ENCODE measurements at places on chromosomes 5 and 9.
A peak's percentile ranks its signal among the peaks of the same experiment; 100 is the strongest.

- DNase-seq = no peak
Observed at GRCh38 chr9:103037508-103038477, 42.7 kb downstream of the CYLC2 start.

DNA sequence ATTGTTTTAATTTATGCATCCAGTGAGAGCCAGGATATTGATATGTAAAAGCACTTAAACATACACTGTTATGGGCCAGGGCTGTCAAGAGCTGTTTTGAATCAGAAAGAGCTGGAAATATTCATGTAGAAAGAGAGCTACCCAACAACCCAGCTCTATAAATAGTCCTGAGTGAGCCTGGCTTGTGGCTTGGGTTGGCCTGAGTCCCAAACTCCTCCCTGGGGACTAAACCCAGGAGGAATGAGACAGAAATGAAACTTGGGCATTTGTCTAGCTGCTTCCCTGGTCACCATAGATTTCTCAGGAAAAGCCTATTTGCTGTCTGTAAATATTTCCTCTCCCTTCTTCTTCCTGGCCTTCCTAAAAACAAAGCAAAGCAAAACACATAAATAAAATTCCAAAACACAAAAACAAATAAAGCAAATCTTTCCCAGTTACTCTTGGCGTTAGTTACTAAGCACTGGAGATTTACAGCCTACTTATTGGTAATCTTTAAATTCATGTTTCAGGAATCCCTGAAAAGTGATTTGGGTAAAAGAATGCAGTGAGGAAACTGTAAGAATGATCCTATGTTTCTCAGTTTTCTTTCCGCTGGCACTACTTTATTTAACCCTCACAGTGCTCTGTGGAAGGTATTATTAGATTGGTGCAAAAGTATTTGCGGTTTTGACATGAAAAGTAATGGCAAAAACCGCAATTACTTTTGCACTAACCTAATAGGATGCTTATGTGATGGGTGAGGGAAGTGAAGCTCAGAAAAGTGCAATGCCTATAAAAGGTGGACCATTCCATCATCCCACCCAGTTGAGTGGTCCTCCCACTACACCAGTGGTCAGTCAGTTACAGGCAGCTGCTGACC is 111.8 kb downstream of the CARTPT start:
- no peak for DNase-seq

DNA sequence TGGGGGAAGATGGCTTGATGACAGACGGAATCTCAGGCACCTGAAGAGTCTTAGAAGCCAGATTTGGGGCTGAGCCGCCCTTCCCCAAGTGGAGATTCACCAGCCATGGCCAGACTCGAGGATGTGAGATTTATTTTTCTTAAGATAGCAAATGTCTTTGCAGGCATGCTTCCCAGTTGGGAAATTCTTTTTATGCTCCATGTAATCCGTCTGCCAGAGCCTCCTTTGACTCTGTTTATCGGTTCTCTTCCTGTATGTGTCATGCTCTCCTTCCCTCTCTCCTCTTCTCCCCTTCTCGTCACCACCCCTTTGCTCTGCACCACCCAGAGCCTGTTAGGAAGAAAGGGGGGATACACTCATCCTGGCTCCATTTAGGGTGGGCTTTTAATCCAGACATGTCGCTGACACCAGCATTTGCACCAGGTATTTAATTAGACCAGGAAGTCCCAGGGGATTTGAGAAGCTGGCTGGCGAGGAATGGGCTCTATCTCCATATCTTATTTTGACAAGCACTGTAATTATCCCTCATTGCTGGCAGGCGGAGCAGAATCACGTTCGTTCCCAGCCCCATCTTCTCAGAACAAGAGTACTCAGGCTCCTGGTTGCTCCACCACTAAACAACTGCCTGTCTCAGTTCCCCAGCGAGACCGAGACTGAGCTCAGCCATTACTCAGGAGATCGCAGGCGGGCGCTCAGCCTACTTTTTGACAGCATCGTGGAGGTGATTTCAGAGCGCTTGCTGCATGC is 50.9 kb downstream of the KCNIP1 start:
- DNase-seq = no peak

- DNase-seq = no peak
Observed at GRCh38 chr9:120628207-120628924, 48.4 kb upstream of the CDK5RAP2 start.

DNA sequence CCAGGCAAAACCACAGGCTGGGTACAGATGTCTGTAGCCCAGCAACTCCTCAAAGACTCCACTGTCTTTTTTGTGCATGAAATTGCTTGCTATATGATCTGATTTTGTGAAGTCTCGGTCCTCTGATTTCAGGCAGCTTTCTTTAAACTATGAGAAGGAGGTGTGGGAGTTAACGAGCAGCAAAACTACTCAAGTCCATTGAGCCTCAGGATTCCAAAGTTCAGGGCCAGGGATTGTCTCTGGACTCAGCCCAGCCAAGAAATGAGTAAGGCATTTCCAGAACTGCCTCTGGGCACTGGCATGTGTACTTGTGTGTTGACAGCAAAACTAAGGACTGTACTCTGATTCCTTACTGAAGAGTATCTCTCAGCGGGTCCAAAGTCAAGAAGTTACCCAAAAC is 53.4 kb upstream of the GLIS3 start:
- DNase-seq = no peak

GRCh38 chr5:22053195-22053594 is 799.9 kb downstream of the CDH12 start:
- no peak for DNase-seq

DNA sequence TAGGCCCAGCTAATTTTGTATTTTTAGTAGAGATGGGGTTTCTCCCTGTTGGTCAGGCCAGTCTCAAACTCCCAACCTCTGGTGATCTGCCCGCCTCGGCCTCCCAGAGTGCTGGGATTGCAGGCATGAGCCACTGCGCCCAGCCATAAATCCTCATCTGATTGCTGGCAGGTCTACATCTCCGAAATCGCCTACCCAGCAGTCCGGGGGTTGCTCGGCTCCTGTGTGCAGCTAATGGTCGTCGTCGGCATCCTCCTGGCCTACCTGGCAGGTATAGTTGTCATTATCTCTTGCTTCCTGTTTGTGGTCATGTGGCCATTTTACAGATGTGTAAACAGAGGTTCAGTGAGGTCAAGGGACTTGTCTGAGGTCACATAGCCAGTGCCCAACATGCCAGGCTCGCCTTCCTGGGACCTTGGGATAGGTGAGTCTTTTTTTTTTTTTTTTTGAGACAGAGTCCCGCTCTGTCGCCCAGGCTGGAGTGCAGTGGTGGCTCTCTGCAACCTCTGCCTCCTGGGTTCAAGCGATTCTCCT is 2.8 kb downstream of the SLC2A8 start:
- no peak for DNase-seq

DNA sequence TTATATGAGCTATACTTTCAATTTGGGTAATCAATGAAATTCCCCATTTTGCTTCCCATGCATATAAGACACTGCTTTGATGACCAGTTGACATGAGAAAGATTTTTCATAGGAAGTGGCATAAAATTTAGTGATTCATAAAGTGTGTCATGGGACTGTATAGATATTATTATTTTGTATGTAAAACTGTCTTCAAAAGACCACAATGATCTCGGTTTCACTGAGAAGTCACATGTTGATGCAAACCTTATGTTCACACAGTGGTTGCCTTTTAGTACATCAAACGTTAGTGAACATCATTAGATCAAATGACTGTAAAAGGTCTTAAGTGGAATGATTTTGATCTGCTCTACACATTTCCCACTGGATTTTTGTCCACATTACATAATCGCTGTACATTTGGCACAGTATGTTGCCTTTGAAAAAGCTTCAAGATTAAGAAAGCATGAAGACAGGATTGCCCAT is 349.2 kb upstream of the MEF2C start:
- DNase-seq = no peak

DNA sequence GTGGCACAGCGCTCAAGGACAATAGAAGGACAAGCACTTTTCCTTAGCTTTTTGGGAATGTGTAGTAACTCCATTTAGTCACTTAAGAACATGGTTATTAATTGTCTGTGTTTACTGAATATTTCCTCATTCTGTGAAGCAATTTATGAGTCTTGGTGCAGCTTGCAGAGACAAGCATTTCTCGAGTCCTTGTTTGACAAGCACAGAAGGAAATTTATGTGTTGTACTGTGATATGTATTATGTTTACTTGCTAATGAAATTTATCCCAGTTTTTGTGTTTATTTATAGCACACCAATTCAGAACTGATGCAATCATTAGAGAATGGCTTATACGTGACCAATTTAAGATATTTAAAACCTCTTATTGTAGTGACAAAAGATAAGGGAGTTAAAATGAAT is 168.6 kb downstream of the PRELID2 start:
- DNase-seq = no peak

DNA sequence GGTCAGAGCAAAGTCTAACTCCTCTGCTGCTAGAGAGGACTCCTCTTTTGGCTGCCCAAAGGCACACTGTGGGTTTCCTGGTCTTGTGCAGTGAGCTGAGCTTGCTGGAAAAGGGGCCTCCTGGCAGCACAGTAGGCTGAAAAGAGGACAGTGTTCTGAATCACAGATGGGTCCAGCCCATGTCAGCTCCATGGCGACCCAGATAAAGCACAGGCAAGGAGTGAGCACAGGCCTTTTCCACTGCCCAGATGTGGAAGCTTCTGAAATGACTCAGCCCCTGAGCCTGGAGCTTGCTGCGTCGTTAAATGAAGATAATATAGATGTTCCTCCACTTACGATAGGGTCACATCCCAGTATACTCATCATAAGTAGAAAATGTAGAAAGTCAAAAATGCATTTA is 8.1 kb downstream of the CCDC180 start:
- DNase-seq = no peak

GRCh38 chr5:39478863-39479262 is 54.1 kb upstream of the DAB2 start:
- DNase-seq = no peak

- no peak for DNase-seq
Observed at GRCh38 chr5:144882739-144883283, 712.1 kb downstream of the KCTD16 start.

GRCh38 chr9:109483744-109484429 is 14.2 kb downstream of the PTPN3 start:
- DNase-seq = no peak

DNA sequence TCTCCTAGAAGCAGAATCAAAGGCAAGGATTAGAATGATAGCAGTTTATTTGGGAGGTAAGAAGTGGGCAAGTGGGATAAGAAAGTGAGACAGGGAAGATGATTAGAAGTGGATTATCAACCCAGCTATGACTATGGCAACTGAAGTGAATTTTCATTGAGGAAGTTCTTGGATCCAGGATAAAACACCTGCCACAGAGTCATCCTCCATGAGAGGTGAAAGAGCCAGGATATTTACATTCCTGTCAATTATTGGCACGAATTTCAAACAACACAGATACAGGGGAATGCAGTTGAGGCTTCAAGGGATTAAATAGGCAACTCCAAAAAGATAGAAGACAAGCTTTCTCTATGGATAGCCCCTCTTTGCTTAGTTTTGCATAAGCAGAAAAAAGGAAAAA is 31.8 kb upstream of the ZNF366 start:
- no peak for DNase-seq

- no peak for DNase-seq
Observed at GRCh38 chr5:14190194-14191164, 47.3 kb downstream of the TRIO start.

DNA sequence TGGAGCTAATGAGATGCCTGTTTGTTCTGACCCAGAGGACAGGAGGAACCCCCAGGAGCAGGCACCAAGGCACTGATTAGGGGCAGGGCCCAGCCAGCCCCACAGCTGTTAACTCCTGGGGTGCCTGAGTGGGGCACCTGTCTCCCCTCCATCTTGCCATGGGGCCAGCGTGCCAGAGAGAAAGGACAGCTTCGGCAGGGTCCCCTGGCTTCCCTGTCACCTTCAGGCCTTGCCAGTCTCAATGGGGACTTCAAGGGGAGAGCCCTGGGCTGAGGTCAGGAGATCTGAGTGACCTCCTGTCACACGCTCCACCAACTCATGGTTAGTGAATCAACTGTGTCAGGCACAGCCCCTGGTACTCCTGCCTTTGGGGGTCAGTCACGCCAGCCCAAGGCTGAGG is 152.7 kb upstream of the MVB12B start:
- DNase-seq = no peak

DNA sequence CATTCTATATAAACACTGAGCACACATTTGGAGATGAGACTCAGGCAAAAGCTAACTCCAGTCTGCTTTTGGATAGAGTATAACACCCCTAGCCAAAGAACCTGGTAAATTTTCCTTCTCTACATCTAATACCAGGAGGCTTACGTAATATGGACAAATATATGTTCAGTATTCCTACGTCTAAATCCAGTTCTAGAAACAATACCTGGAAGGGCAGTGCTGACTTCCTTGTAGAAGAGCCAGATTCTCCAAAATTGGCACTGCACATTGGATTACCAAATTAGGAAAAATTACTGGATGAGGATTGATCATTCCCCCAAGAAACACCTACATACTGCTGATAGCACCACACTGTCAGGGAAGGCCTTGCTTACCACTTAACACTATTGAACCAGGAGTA is 247.4 kb downstream of the SAXO1 start:
- no peak for DNase-seq

GRCh38 chr5:94830520-94830919 is 212.1 kb downstream of the SLF1 start:
- DNase-seq = no peak

- no peak for DNase-seq
Observed at GRCh38 chr9:122819791-122820489, 8.4 kb downstream of the PDCL start.

DNA sequence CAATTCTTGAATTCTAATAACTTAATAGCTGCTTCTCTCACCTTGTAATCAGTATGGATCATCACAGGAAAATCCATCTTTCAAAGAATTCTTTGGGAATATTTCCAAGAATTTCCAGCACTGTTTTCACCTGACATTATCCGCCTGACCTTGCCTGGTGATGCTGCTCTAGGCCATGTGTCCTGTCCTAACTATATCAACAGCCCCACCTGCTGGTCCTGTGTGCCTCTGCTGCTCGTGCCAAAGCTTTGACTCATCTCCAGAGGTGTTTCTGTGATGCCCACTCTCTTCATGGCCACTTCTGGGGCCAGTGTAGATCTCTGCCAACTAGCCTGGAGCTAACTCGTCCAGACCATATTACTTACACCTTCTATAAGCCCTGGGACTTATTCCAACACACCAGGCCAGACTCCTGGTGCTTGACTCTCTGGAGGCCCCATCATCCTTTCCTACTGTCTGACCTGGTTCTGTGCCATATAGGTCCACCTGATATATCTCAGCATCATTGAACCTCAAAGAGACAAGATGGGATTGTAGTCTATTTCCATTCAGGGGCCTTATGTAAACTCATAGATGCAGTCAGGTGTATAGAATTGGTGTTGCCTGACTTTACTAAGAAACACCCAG is 67.5 kb upstream of the CKMT2 start:
- peak; percentile 57 for DNase-seq

GRCh38 chr9:122403381-122404000 is 32.7 kb downstream of the PTGS1 start:
- DNase-seq = no peak

- DNase-seq = no peak
Observed at GRCh38 chr9:82010711-82011110, 22.1 kb downstream of the SPATA31D1 start.

- DNase-seq = no peak
Observed at GRCh38 chr5:117869596-117869995, 1118.8 kb downstream of the DTWD2 start.

All from activated CD4-positive, alpha-beta T cell treated with anti-CD3 and anti-CD28 coated beads for 4 hours (primary cell).